ENCODE measurements at places on chromosomes 5 and 9.

- DNase-seq = no peak
These were observed 31.3 kb downstream of the RAI14 start for GRCh38 chr5:34687269-34688011.

- no peak for DNase-seq
These were observed 78.0 kb downstream of the ISOC1 start for GRCh38 chr5:129172580-129172979.

DNA sequence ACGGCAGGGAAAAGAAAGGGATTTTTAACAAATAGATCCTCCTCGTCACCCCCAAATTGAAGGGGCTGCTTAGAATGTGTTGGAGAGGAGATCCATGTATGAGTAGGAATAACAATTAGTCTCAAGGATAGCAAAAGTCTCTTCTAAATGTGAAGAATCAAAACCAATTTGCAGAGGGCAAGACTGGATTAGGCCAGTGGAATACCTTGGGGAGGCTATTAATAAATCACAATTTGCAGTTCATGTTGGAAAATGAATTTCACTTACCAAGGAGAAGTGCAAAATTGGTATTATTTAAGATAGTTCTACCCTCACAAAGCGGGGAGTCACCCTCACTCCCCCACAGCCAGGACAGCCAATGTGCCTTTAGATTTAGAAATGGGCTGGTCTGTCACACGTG, 299.8 kb upstream of the SLC30A5 start:
- no peak for DNase-seq

GRCh38 chr9:18452276-18452675, 21.7 kb upstream of the ADAMTSL1 start:
- no peak for DNase-seq

Measured in NCI-H1105 (cell line).